Posterior vena cava (tissue), 2 donors: ENCODE measurements at places on chromosomes 11 and 22. TPM values are rescaled to one million over a fixed set of nuclear protein-coding genes. Genes with fewer than 3 reads are reported as not detected.

- no peak for DNase-seq
Observed at GRCh38 chr22:33756508-33756949, 163.7 kb downstream of the LARGE1 start.

GRCh38 chr11:33770236-33770635 lies 4.1 kb downstream of the FBXO3 start:
- DNase-seq, result no peak

DNA sequence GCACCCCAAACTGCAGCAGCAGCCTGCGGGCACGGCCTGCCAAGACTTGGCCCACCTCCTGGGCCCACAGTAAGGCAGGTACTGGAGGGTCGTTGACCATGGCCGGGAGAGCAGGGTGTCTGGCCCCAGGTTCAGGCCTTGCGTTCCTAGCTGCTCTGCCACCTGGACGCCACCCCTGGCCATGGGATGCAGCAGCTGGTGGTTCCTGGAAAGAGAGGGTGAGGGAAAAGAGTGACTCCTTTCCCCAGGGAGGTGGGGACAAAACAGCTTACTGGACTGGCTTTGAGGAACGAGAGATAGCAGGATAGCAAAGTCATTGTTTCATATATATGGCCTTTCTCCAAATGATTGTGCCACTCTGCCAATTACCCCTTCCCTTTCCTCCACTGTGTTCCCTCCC lies 1.8 kb downstream of the BSCL2 start:
- DNase-seq, result no peak

DNA sequence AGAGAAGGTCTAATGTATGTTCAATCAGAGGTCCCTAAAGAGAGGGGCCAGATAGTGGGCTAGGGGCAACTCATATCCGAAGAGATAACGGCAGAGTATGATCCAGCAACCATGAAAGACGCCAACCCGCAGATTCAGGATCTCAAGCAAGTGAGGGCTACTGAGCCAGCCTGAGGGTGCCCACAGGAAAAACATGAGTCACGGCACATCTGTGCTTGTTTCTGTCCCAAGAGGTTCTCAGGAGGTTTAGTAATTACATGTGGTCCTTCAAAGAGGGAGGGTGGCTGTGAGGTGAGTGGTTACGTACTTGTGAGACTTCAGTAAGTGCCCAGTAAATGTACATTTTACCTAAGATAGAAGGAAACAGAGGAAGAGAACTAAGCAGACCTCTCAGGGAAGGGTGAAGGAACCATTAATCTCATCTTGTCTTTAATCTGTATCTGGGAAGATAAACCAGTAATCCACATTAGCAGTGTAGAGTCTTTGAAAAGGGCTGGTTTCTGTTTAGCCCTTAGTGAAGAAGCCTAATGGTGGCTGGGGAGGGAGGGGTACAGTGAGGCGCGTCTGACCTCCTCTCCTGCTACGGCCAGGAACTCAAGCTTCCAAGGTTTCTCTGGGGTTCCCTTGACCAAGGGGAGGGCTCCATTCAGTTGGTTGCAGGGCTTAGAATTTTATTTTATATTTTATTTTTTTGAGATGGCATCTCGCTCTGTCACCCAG lies 10.2 kb downstream of the SIRT3 start:
- DNase-seq, result no peak

GRCh38 chr11:67352546-67353316 lies 615 bp downstream of the POLD4 start:
- DNase-seq, result peak; percentile 87

- DNase-seq, result no peak
Observed at GRCh38 chr11:106585061-106585460, 433.2 kb downstream of the GUCY1A2 start.

C11orf42 gene
- total RNA-seq, result not detected
